ENCODE measurements at places on chromosomes 1 and 21.

DNA sequence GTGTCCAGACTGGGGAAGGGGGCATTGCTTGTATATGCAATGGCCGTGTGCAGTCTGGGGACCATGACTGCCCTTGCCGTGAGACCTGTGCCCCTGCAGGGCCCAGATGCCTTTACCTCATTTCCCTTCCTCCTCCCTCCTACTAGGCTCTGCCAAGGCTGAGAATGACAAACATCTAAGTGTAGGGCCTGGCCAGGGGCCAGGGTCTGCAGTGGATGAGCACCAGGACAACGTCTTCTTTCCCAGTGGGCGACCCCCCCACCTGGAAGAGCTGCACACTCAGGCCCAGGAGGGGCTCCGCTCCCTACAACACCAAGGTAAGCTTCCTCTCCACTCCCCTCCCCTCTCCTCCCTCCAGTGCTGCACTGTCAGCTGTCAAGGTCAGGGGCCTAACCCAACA is 49.5 kb downstream of the YARS1 start:
- no peak for DNase-seq

GRCh38 chr1:247542811-247543210 is 6.1 kb upstream of the GCSAML start:
- no peak for DNase-seq

DNA sequence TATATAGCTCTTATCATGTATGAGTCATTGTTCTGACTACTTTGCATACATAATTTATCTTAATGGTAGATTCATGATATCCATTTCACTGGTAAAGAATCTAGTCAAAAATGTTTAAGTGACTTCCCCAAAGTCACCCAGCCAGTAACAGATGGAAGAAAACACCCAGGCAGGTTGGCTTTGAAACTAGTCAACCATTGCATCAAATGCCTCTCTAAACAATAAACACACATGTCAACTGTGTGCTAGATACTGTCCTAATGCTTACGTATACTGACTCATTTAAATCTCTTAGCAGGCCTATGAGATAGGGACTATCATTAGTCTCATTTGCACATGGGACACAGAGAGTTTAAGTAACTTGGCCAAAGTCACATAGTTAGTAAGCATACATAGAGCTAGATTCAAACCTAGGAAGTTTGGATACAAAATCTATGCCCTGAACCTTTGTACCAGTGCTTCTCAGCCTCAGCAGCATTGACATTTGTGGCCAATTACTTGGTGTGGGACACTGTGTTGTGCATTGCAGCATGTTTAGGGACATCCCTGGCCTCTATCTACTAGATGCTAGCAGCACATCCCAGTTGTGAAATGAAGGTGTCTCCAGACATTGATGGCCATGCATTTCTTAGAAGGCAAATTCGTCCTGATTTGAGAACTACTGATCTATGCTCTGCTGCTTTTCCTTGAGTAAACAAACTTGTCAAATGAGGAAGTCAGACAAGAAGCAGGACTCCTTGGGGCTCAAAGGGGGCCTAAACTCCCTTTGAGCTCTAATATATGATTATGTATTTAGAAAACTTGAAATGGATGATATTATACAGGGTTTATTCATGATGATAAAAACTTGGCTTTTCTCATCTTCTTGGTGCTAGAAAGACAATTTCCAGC is 316.3 kb downstream of the KCNH1 start:
- no peak for DNase-seq

- no peak for DNase-seq
Measured at GRCh38 chr1:82478916-82479315, 678.2 kb downstream of the ADGRL2 start.

DNA sequence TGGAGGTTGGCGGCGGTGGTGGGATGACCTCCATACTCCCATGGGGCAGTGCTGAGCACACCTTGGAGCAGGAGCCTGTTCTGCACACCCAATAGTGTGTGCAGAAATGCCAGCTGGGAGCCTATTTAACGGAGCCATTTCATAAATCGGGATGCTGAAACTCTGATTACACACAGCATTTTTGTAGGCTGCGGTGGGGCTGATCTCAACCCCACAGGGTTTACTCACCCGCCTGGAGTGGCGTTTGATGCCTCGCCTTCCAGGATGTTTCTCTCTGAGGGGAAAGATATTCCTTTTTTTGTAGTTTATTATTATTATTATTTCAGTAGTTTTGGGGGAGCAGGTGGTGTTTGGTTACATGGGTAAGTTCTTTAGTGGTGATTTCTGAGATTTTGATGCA is 82.6 kb upstream of the WDR26 start:
- no peak for DNase-seq

DNA sequence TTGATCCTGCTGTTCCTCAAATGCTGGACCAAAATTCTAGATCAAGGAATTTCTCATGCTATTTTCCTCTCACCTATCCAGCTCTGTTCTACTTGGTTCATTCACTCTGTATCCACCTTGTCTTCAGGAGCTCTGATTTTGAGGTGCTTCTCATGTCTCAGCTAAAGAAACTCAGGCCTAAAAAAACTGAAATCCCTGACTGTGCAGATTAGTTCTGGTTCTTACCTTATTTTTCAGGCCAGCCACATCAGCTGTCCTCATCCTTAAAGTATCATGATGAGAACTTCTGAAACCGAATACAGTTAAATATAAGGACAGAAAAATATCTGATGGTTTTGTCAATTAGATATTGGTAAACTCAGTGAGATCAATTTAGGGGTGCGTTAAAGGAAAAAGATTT is 27.8 kb upstream of the DR1 start:
- DNase-seq, result no peak

GRCh38 chr1:186843931-186844330 is 15.2 kb downstream of the PLA2G4A start:
- no peak for DNase-seq

- no peak for DNase-seq
Measured at GRCh38 chr1:157723157-157723556, 22.6 kb upstream of the FCRL3 start.

DNA sequence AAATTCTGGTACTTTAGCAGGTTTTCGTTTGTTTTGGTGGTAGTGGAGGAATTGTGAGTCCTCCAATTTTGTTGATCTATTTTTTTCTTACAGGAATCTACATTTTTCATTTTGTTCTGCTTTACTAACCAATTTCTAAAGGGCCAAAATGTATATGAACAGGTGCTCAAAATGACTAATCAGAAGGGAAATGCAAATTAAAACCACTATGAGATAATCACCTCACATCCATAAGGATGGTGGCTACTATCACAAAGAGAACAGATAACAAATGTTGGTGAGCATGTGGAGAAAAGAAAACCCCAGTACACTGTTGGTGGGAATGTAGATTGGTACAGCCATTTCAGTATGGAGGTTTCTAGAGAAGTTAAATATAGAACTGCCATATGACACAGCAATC is 134.2 kb downstream of the LMO4 start:
- DNase-seq, result no peak

- no peak for DNase-seq
Measured at GRCh38 chr1:80083892-80084291, 1077.4 kb upstream of the ADGRL4 start.

DNA sequence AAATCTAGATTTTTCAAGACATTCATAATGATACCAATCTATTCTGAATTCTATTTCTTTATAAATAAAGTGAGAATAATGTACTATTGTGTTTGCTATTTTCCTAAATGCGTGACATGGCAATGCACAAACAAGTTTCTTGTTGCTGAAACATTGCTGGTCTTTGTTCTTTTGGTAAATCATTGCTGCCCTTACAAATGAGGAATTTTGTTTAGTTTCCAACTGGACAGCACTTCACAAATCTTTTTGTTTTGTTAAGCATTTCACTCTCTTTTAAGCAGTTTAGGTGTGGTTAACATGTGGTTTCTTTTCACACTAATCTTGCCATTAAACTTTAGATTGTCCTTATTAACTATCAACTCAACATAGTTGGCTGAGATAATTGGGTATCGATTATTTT is 94.6 kb downstream of the LRRC7 start:
- DNase-seq, result no peak

DNA sequence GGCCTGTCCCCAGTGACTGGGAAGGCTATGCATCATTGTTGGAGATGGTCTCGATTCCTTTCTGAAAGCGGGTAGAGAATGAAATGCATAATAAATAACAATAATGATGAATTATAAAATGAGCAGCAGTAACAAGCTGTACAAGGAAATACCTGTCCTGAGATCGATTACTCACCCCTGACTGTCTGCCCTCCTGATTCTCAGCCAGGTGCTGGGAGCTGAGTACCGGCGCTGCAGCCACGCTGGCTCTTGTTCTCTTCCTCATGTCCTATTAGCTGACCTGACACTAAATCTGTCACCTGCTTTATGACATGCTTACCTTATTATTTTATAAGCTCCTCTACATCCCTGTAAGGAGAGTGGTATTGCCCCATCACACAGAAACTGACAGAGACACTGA is 3.4 kb downstream of the AGPAT3 start:
- no peak for DNase-seq

GRCh38 chr21:39152271-39152670 is 31.0 kb downstream of the PSMG1 start:
- no peak for DNase-seq

GRCh38 chr1:157004806-157005205 is 40.7 kb downstream of the ARHGEF11 start:
- no peak for DNase-seq

DNA sequence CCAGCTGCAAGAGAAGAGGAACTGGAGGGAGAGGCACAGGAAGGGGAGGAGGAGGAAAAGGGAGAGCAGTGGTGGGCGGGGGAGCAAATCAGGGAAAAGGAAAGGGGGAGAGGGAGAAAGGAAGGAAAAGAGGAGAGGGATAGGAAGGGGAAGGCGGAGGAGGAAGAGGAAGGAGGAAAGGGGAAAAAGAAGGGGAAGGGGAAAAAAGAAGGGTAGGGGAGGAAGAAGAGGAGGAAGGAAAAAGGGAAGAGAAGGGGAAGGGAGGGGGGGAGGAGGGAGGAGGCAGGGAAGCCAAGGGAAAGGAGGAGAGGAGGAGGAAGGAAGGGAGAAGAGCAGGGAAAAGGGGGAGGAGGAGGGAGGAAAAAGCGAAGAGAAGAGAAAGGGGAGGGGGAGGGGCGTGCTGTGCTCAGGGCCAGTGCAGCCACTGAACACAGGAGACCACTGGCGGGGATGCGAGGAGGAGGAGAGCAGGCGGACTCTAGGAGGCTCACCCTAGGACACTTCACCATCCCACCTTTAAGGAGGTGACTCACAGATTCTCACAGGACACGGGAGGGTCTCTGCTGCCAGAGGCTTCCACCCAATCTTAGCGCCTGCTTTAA is 33.1 kb downstream of the PGBD5 start:
- DNase-seq, result no peak

DNA sequence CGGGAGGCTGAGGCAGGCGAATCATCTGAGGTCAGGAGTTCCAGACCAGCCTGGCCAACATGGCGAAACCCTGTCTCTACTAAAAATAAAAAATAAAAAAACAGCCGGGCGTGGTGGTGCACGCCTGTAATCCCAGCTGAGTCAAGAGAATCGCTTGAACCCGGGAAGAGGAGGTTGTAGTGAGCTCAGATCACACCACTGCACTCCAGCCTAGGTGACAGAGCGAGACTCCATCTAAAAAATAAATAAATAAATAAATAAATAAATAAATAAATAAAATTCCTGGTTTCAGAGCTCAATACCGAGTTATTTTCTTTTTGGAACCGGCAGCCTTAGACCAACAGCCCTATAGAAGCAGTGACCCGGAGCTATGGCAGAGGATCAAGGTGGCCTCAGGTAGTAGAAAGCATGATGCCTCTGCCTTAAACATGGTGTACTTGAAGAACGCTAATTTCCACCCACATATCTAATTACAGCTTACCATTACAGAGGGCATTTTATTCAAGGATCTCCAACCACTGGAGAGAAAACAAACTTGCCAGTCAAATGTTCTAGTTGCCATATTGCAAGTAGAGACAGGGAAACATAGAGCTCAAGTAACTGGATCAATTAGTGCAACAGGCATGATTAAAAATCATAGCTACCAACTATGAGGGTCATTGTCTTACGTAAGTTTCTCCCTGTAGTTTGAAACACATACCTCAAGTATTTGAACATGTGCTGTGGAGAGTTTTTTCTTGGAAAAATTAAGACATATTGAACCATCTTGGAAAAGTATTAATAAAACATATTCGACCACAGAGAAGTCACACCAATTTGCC is 2.0 kb upstream of the ENAH start:
- no peak for DNase-seq

DNA sequence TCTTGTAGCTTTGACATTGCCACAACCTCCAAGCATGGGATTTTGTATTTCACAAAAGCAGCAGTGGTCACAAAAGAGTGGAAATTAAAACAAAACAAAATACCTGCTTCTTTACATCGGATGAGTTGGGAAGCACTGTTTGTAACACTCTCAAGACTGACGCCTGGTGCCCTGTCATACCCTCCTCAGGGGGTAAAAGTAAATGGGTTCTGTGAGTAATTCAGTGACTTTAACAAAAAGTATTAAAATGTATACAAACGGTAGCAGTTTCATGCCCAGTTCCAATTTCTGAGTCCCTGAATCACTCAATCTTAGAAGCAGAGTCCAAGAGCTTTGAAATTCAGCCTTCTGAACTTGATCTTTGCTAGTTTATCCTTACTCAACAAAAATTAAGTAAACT is 152.5 kb downstream of the TIAM1 start:
- DNase-seq, result no peak

DNA sequence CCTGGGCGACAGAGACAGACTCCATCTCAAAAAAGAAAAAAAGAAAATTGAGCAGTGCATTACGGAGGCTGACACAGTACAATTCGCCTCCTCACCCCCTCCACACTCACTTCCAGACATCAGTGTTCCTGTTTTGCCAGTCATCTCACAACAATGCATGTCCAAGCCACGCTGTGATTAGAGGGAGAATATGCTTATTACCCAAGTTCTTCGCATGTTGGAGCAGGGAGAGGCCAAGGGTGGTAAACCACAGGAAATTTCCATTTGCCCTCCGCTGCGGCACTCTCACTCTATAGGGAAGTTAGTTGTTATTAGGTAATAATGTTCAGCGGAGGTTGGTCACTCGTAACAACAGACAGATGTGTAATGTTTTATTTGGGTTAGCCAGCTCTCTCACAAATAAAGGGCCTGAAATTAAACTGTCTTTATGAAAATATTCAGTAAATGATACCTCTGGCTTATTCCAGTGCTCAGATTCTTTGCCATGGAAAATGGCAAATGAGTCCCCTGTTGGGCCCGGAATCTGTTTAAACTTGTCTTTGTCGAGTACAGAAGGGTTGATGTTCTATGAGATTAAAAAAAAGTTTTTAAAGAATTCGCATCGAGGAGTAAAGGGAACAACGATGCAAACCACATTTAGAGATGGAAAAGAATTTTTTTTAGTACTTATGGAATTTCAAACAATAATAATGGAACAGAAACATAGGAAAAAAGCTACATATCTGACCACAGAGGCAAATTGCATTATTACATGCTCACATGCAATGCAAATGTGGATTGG is 33.1 kb downstream of the KCNJ15 start:
- no peak for DNase-seq

DNA sequence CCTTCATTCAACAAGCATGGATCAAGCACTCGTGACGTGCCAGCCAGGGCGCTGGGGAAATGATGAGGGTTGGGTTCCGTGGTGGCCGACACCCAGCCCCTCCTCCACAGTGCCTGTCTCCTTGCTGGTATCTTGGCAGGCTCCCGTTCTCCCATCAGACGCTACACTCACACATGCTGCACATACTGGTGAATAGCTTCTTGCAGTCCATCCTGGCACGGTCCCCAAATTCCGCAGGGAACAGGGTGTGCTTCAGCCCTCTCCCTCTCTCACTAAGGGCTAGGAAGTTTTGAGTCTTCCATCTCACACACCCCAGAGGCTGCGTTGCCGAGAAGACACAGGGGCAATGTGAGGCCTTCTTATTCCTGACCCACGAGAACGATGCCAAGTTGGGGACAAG is 10.1 kb upstream of the MEF2D start:
- no peak for DNase-seq

- no peak for DNase-seq
Measured at GRCh38 chr1:65605621-65606020, 185.2 kb downstream of the LEPR start.

Data from GOT3 (cell line).